ENCODE measurements at places on chromosomes 5 and 9. TPM values are rescaled to one million over a fixed set of nuclear protein-coding genes. Genes with fewer than 3 reads are reported as not detected.

- DNase-seq: no peak
These were observed 114.0 kb upstream of the BASP1 start for GRCh38 chr5:17103461-17103860.

GRCh38 chr9:2023042-2023441 lies 7.9 kb downstream of the SMARCA2 start:
- DNase-seq: no peak

GRCh38 chr5:160675988-160676387 lies 176.0 kb downstream of the ATP10B start:
- no peak for DNase-seq

DNA sequence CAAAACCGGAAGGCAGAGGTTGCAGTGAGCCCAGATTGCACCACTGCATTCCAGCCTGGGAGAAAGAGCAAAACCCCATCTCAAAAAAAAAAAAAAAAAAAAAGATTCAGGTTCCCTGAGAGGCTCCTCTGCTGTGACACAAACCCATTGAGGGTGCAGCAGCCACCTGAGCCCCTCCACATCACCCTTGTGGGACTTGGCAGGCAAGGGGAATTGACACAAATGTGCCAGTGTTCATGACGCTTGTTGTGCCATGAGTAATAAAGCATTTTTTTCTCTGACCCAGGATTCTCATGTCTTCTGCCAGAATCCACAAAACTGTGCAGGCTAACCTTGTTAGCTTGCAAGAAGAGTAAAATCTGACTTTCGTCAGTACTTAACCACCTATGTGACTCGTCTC lies 149.6 kb downstream of the TTC39B start:
- no peak for DNase-seq

DNA sequence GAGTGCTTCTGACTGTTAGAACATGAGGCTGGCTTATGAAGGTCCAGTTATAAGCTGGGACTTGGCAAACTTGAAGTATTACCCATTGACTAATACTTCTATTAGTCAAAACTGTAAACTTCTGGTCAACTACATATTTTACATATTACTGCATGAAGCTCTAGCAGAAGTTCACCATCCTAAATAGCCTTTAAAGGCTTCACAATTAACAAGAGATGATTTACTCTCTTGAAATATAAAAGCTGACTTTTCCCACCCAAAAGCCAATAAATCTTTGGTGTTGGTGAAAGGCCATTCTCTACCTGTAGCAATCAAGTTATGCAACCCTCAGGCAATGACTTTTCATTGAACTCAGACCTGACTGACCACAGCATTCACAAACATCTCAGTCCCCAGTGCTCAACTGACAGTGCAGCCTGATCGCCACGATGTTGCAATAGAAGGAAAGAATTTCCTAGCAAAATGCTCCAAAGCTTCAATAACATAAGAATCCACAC lies 345.6 kb downstream of the EBF1 start:
- no peak for DNase-seq

- DNase-seq: no peak
These were observed 21.6 kb downstream of the LPCAT1 start for GRCh38 chr5:1502046-1502736.

DNA sequence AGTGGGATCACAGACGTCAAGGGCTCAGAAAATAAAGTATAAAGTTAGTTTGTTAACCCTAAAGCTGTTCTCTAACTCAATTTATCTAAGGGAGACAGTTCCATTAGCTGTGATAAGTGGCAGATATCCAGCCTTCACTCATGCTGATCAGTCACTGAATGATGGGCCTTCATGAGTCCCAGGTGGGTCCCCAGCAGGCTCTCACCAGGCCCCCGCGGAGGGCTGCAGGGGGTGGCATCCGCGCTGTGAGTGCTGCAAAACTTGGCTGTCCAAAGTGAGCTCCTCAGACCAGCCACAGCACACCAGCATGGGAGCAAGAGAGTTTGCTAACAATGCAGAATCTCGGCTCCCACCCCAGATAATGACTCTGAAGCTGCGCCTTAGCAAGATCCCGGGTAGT lies 187.2 kb downstream of the GNA14 start:
- no peak for DNase-seq

- DNase-seq: no peak
These were observed 29.4 kb upstream of the SPATA31D4 start for GRCh38 chr9:81898851-81899250.

DNA sequence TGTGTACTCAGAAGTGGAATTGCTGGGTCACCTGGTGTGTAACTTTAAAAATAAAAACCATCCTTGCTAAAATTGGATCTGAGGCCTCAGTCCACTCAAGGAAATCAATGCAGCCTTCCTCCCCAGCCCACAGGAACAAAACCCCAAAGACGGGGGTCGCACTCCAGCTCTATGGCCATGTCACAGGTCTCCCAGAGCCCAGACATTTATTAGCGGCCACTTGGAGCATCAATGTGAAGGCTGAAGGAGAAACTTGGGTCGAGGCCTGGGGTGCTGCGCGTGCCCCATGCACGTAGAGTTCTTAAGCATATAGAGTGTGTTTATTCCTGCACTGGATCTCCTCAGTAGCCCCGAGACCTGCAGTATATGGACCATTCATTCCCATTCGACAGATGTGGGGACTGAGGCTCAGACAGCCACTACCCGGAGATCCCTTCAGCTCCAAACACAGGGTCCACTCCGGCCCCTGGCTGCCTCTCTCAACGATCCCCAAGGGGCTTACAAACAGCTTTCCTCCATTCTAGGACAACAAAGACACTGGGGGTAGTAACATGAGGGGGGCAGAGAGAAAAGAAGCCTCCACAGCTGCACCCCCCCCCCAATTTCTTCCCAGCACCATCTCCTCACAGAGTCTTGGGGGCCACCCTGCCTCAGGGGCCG lies 14.3 kb upstream of the OLFM1 start:
- no peak for DNase-seq

DNA sequence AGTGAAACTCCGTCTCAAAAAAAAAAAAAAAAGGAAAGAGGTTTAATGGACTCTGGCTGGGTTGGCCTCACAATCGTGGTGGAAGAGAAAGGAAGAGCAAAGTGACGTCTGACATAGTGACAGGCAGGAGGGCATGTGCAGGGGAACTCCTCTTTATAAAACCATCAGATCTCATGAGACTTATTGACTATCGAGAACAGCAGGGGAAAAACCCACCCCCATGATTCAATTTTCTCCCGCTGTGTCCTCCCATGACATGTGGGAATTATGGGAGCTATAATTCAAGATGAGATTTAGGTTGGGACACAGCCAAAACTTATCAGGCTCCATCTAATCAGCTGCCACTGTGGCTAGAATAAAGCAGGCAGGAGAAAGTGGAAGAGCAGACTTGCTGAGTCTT lies 610.4 kb upstream of the NUDT12 start:
- DNase-seq: no peak

GRCh38 chr9:15189481-15189880 lies 117.5 kb downstream of the TTC39B start:
- DNase-seq: no peak

- DNase-seq: no peak
These were observed 539.7 kb downstream of the ACTL7B start for GRCh38 chr9:108316066-108316465.

GRCh38 chr9:129437626-129438323 lies 183.1 kb downstream of the C9orf50 start:
- DNase-seq: no peak

DNA sequence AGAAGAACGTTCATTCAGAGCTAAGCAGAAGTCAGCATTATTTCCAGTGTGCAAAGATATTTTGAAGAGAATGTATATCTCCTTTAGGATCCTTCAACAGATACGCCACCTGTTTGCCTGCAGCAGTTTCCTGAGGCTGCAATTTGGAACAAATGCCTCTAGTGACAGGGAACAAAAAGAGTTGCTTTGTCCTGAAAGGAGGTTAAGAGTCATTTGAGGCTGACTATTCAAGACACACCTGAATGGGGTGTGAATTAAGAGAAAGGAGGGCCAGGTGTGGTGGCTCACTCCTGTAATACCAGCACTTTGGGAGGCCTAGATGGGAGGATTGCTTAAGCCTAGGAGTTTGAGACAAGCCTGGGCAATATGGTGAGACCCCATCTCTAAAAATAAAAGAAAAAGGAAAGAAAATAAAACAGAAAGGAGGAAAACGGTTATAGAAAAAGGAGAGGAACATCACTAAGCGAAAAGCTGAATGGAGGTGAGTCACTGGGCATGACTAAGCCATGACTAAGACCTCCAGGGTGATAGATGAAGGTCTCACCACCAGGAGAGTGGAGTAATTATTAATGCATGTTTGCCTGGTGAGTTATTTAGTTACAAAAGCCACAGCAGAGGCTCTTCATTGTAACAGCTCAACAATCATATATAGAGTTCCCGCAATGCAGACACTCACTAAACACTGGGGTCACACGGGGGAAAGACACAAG lies 255.2 kb upstream of the TNC start:
- DNase-seq: peak; percentile 85

DNA sequence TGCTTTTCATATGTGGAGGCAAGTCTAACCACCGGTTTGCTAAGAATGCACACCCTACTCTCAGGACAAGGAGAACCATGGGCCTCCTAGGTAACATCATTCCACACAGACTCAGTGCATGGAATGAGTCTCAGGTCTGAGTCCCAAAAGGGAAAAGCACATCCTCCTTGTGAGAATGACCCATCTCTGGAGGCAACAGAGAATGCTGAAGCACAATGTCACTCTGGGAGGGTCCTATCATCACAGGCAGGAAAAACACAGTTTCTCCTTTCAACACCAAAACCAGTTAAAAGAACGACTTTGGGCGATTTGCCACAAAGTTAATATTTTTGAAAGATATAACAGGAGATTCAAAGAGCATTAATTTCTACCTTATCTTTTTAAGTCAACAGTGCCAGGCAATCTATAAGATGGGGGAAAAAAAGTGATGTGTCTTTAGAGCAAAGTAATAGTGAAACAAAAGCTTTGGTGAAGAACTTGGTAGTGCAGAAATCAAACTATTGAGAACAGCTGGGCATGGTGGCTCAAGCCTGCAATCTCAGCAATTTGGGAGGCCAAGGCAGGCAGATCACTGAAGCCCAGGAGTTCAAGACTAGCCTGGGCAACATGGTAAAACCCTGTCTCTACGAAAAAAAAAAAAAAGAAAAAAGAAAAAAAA lies 97.3 kb downstream of the OXCT1 start:
- no peak for DNase-seq

DNA sequence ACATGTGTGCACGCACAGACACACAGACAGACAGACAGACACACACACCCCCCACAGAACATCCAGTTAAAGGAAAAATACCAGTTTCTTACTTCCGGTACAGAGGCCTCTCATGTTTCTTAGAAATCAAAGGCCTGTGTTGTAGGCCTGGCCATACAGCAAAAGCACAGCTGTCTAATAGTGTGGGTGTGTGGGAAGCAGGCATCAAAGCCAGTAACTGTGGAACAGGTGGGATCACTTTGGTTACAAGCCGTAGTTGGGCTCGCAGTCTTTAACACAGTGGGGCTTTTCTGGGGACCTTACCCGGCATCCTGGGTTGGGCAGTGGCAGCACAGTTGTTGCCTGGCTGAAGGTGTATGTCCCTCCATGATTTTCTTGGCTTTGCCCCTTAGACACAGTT lies 55.2 kb downstream of the FBXL7 start:
- no peak for DNase-seq

DNA sequence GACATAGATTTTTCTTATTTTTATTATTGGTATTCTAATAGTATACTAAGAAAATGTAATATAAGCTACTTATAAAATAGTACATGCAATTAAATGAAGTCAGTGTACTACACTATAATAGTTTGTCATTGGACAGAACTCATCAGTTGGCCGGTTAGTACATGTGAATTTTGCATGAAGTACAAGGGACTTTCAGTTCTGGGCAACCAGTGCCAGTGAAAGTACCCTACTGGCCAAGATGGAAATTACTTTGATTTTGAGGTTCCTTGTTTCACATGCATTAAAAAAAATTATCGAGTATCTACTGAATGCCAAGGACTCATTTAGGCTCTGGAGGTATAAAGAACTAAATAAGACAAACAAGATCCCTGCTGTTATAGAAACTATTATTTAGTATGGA lies 213.4 kb upstream of the ELL2 start:
- DNase-seq: no peak

GRCh38 chr9:89309608-89310474 lies 1.2 kb upstream of the CKS2 start:
- no peak for DNase-seq

- no peak for DNase-seq
These were observed 19.3 kb upstream of the IRX4 start for GRCh38 chr5:1901983-1902382.

DNA sequence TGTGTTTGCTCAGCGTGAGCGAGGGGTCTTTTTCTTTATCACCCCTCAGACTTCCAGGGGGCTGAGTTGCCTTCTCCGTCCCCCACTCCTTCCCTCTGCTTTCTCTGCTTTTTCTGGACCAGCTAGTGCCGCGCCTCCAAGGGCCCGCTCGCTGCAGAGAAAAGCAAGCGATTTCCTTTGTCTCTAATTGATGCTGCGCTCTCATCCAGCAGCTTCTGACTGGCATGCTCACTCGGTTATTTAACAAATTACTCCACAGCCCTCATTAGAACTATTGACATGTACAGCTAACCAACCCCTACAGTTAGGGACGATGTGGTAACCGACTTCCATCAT lies 288.0 kb downstream of the ELAVL2 start:
- no peak for DNase-seq

DNA sequence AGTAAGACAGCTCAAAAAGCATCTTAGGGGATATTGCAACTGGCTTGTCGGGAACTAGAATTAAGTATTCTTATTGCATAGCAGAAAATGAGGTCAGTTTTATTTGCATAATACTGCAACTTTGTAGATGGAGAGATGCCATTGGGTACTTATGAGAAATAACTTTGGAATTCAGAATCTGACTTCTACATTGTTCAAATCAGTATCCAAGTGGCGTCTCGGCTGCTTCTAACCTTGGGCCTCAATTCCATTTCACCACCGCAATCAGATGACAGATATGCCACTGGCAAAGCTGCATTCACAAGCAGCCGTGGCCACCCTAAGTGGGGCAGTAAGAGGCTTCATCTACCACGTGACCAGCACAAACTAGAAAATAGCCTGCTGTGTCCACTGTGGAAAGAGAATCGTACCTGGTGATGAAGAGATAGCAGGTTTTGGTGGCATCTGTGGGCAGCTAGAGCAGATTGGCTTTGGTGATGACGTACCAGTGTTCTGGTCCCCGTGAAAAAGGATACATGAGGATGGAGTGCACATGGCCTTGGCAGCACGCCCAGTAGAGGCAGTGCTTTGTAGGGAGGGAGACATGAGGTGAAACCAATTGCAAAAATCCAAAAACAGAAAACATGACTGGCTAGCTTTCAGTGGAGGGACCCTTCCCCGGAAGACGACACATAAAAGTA lies 116.6 kb downstream of the KLHL3 start:
- DNase-seq: peak; percentile 18

- DNase-seq: no peak
These were observed 67.4 kb downstream of the FBN2 start for GRCh38 chr5:128470663-128471062.

The COL27A1 gene
- 10.0 TPM for polyA plus RNA-seq

The RORB gene
- not detected for polyA plus RNA-seq

The PCDHB5 gene
- polyA plus RNA-seq: 0.68 TPM

The MPDZ gene
- 31.6 TPM for polyA plus RNA-seq

The CDKN2B-AS1 gene
- 2.8 TPM for polyA plus RNA-seq

The DNAJC21 gene
- 40.7 TPM for polyA plus RNA-seq

The SKP2 gene
- 21.6 TPM for polyA plus RNA-seq

All from AG04450 (cell line).